Keratinocyte (primary cell): ENCODE measurements at places on chromosomes 12 and 14. TPM values are rescaled to one million over a fixed set of nuclear protein-coding genes. Genes with fewer than 3 reads are reported as not detected.

PPM1H gene
- polyA plus RNA-seq = 0.07 to 0.21 TPM (median 0.09 TPM) in 3 replicates

CTSG gene
- not detected in 3 replicates for polyA plus RNA-seq

KLRF2 gene
- not detected in 3 replicates for polyA plus RNA-seq

DNA sequence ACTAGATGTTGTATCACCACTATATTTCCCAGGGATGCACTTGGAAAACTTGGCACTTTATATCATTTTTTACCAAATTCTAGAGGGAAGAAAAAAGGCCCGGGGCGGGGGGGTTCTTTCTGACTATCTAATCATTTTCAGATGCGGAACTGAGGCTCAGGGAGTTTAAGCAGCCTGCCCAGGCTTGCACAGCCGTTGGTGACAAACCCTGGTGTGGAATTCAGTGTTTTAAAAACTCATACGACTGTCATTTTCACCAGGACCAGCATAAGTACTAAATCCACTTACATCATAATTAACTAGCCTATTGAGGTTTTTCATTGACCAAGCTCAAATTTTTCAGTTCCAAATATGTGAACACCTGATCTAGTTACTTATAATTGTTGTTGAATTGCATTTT, 181.0 kb downstream of the IPO8 start:
- H3K27ac ChIP-seq = no peak overlapping the region
- no peaks in the 10 kb centered on the region for H3K36me3 ChIP-seq
- H3K27me3 ChIP-seq = no peaks in the 10 kb centered on the region
- DNase-seq = peak; percentile 40

DNA sequence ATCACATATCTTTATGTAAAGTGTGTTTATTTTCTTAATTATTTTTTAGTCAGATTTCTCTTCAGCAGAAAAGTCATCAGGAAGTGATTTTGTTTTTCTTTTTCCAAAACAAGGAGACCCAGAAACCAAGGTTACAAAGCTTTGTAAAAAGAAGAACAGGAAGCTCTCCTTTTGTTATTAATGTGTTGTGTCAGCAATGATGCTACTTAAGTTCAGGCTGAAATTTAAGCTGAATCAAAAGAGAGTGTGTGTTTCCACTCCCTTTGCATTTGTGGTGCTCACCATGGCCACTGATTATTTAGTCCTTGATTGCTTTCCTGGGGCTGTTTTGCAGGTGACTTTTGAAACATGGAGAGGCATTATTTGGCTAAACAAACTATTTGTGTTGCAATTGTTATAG, 155.3 kb upstream of the ATP2B1 start:
- H3K4me3 ChIP-seq = no peak overlapping the region
- no peak for DNase-seq
- H3K27ac ChIP-seq = no peak overlapping the region
- no peaks in the 10 kb centered on the region for H3K4me1 ChIP-seq

- no peaks in the 10 kb centered on the region for H3K27me3 ChIP-seq
- no peaks in the 10 kb centered on the region for H3K4me1 ChIP-seq
- no peaks in the 10 kb centered on the region for H3K36me3 ChIP-seq
- no peak overlapping the region for H3K4me3 ChIP-seq
These were observed 365.7 kb downstream of the FLRT2 start for GRCh38 chr14:85895603-85896002.

SLC6A15 gene
- 7.4 to 18.9 TPM (median 14.0 TPM) in 3 replicates for polyA plus RNA-seq

FGF6 gene
- polyA plus RNA-seq = not detected in 3 replicates

PRH2 gene
- polyA plus RNA-seq = 0.12 to 0.13 TPM in 2 of 3 replicates, not detected in the other

- no peaks in the 10 kb centered on the region for H3K27me3 ChIP-seq
- H3K36me3 ChIP-seq = no peaks in the 10 kb centered on the region
- DNase-seq = no peak
- H3K4me3 ChIP-seq = no peak overlapping the region
- no peaks in the 10 kb centered on the region for H3K4me1 ChIP-seq
These were observed 35.5 kb downstream of the RGS6 start for GRCh38 chr14:71967704-71968103.

- no peaks in the 10 kb centered on the region for H3K27me3 ChIP-seq
- H3K4me1 ChIP-seq = peaks cover 7% of the 10 kb centered on the region
- no peak overlapping the region for H3K27ac ChIP-seq
These were observed 87.5 kb downstream of the DUSP16 start for GRCh38 chr12:12474931-12475795.

DNA sequence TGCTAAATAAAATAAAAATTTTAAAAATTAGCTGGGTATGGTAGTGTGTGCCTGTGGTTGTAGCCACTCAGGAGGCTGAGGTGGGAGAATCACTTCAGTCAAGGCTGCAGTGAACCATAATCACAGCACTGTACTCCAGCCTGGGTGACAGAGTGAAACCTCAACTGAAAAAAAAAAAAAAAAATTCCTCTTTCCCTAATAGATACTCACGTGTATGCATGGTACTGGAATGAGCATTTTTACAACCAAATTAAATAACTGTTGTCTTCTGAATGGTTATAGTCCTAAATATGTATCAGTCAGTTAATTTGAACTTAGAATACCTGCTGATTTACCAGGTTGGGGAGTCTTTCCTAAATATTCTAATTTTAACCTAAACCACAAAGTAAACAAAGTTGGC, 98.3 kb upstream of the ATF1 start:
- no peaks in the 10 kb centered on the region for H3K36me3 ChIP-seq
- no peak overlapping the region for H3K27ac ChIP-seq
- no peak overlapping the region for H3K4me3 ChIP-seq
- no peaks in the 10 kb centered on the region for H3K27me3 ChIP-seq
- H3K4me1 ChIP-seq = peaks cover 3% of the 10 kb centered on the region
- DNase-seq = no peak

CLEC1B gene
- polyA plus RNA-seq = not detected in 3 replicates

DNA sequence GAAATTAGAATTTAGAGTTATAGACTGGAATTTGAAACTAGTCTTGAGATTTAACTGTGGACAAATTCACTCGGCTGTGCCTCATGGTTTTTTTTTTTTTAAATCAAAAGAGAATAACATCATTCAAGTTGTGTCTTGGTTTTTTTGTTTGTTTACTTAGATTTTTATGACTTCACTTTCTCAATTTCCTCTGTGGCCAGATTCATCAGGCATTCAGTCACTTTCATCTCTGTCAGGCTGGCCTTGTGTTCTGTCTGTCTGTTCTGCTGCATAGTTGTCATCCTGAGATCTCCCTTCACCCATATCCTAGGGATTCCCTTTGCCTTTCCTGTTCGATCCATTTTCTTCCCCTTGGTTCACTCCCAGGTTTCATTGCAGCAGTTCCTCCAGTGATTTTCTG, 10.0 kb downstream of the MARK3 start:
- peaks cover 48% of the 10 kb centered on the region for H3K4me1 ChIP-seq
- no peak overlapping the region for H3K4me3 ChIP-seq
- H3K27ac ChIP-seq = no peak overlapping the region
- no peaks in the 10 kb centered on the region for H3K27me3 ChIP-seq
- H3K36me3 ChIP-seq = no peaks in the 10 kb centered on the region
- no peak for DNase-seq

DNA sequence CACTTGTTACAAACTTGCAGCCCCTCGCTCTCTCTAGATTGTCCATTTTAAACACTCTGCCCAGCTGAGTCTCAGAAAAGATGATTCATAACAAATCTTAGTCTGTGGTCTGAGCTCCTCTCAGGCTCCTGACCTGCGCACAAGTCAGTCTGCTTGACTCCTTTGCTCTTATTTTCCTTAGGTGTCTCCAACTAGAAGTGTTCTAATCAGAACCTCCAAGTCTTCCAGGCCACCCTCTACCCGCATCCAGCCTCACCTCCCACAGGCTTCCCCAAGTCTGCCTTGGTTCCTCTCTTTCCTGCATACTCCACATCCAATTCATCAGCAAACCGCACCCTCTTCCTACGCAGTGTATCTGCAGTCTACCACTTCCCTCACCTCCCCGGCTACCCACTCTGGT, 42.4 kb upstream of the BDKRB2 start:
- no peaks in the 10 kb centered on the region for H3K27me3 ChIP-seq
- H3K36me3 ChIP-seq = no peaks in the 10 kb centered on the region
- DNase-seq = no peak

DNA sequence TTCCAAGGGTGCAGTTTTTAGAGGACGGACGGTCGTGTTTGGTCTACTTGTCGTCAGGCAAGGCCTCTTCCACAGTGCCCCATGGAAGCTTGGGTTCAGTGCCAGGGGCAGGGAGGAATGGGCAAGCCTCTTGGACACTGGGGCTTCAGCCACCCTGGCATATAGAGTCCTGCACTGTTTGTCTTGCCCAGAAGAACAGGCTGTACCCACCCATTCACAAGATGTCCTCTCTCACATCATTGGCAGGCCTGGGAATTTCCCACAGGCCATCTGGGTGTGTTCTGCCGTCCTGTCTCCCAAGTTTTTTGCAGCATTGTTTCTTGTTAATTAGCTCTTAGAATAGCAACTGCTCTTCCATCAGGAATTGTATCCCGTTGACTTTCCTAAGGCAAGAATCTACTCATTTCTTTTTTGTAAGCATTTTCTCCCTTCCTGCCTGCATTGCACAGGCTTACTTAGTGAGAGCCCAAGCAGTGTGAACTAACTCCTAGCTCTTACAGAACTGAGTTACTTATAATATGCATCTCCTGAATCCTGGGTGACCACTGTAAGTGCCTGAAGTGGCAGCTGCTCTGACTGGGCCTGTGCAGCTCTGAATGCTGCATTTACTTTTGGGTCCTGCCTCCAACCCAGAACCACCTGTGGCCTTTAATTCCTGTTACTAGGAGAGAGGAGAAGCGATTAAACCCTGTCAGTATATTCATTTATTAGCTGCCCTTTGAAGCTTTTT, 149.4 kb upstream of the HIF1A start:
- no peaks in the 10 kb centered on the region for H3K27me3 ChIP-seq
- no peak overlapping the region for H3K4me3 ChIP-seq
- peaks cover 11% of the 10 kb centered on the region for H3K4me1 ChIP-seq
- peaks cover 2% of the 10 kb centered on the region for H3K36me3 ChIP-seq

- H3K4me1 ChIP-seq = no peaks in the 10 kb centered on the region
- H3K4me3 ChIP-seq = no peak overlapping the region
These were observed 191.9 kb upstream of the PWP1 start for GRCh38 chr12:107493666-107494065.

- no peaks in the 10 kb centered on the region for H3K36me3 ChIP-seq
- no peak overlapping the region for H3K27ac ChIP-seq
- no peaks in the 10 kb centered on the region for H3K4me1 ChIP-seq
- no peak for DNase-seq
- H3K27me3 ChIP-seq = peaks cover 9% of the 10 kb centered on the region
- no peak overlapping the region for H3K4me3 ChIP-seq
These were observed 123.0 kb downstream of the PLXNC1 start for GRCh38 chr12:94271351-94271750.

- H3K27me3 ChIP-seq = no peaks in the 10 kb centered on the region
- no peak overlapping the region for H3K27ac ChIP-seq
- H3K4me1 ChIP-seq = peaks cover 18% of the 10 kb centered on the region
- H3K36me3 ChIP-seq = no peaks in the 10 kb centered on the region
These were observed 35.0 kb upstream of the DTX1 start for GRCh38 chr12:113021500-113021899.

DNA sequence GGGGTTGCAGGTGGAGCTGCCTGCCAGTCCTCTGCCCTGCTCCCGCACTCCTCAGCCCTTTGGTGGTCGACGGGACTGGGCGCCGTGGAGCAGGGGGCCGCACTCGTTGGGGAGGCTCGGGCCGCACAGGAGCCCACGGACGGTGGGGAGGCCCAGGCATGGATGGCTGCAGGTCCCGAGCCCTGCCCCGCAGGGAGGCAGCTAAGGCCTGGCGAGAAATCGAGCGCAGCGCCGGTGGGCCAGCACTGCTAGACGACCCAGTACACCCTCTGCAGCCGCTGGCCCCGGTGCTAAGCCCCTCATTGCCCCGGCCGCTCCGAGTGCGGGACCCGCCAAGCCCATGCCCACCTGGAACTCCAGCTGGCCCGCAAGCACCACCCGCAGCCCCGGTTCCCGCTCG, 221.8 kb downstream of the BTG1 start:
- no peaks in the 10 kb centered on the region for H3K4me1 ChIP-seq
- H3K4me3 ChIP-seq = no peak overlapping the region
- H3K27me3 ChIP-seq = no peaks in the 10 kb centered on the region
- H3K27ac ChIP-seq = no peak overlapping the region
- no peak for DNase-seq
- no peaks in the 10 kb centered on the region for H3K36me3 ChIP-seq

TBX5 gene
- not detected in 3 replicates for polyA plus RNA-seq

- no peak overlapping the region for H3K4me3 ChIP-seq
- no peaks in the 10 kb centered on the region for H3K27me3 ChIP-seq
- no peak for DNase-seq
- no peak overlapping the region for H3K27ac ChIP-seq
These were observed 183.4 kb downstream of the PTPN11 start for GRCh38 chr12:112602150-112602549.

- no peaks in the 10 kb centered on the region for H3K36me3 ChIP-seq
- no peak overlapping the region for H3K4me3 ChIP-seq
- H3K27me3 ChIP-seq = no peaks in the 10 kb centered on the region
- H3K4me1 ChIP-seq = peaks cover under 1% of the 10 kb centered on the region
These were observed 9.2 kb downstream of the ASCL4 start for GRCh38 chr12:107783406-107784376.

GRCh38 chr12:17809206-17809605, 280.8 kb downstream of the RERGL start:
- no peaks in the 10 kb centered on the region for H3K36me3 ChIP-seq
- DNase-seq = no peak
- H3K4me3 ChIP-seq = no peak overlapping the region
- H3K4me1 ChIP-seq = no peaks in the 10 kb centered on the region
- no peak overlapping the region for H3K27ac ChIP-seq

SYT10 gene
- 0.03 TPM in 1 of 3 replicates, not detected in the others for polyA plus RNA-seq

GRCh38 chr14:88005978-88006851, 1.3 kb downstream of the GPR65 start:
- H3K27me3 ChIP-seq = no peaks in the 10 kb centered on the region
- H3K4me1 ChIP-seq = no peaks in the 10 kb centered on the region
- H3K4me3 ChIP-seq = no peak overlapping the region
- H3K36me3 ChIP-seq = no peaks in the 10 kb centered on the region
- no peak for DNase-seq
- no peak overlapping the region for H3K27ac ChIP-seq

DNA sequence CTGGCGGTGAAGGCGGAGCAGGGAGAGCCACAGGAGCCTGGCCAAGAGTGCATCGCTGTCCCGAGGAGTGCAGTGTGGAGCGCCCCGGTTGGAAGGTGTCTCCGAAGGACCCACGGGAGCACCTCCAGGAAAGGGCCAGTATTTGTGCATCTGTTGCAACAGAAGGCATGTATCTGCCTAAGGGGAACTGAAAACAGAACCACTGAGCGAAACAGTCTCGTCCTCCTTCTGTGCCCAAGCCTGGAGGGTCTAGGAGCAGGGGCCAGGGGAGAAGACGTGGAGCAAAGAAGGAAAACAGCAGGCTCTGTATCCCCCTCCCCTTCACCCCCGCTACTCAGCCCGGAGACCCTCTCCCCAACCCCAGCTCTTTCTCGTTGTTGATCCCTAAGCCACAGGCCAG, 5.3 kb upstream of the LRRC10 start:
- no peak overlapping the region for H3K27ac ChIP-seq
- H3K36me3 ChIP-seq = no peaks in the 10 kb centered on the region
- H3K4me3 ChIP-seq = no peak overlapping the region
- H3K27me3 ChIP-seq = peaks cover 7% of the 10 kb centered on the region
- H3K4me1 ChIP-seq = no peaks in the 10 kb centered on the region

- no peak for DNase-seq
- no peak overlapping the region for H3K4me3 ChIP-seq
- no peaks in the 10 kb centered on the region for H3K36me3 ChIP-seq
- H3K27me3 ChIP-seq = no peaks in the 10 kb centered on the region
- H3K27ac ChIP-seq = no peak overlapping the region
These were observed 18.8 kb downstream of the RPH3A start for GRCh38 chr12:112810235-112810917.
